ENCODE measurements at places on chromosomes 3 and 15. TPM values are rescaled to one million over a fixed set of nuclear protein-coding genes. Genes with fewer than 3 reads are reported as not detected.

The CNTN6 gene
- total RNA-seq: not detected

The PARP3 gene
- 27.1 TPM for total RNA-seq

The HAPLN3 gene
- 114 TPM for total RNA-seq

The TMCO5A gene
- not detected for total RNA-seq

The SAXO2 gene
- 1.2 TPM for total RNA-seq

The LRRIQ4 gene
- total RNA-seq: 0.22 TPM

The TMEM207 gene
- total RNA-seq: not detected

The PIK3CB gene
- 26.3 TPM for total RNA-seq

The SLC12A1 gene
- total RNA-seq: not detected

The ZBED2 gene
- total RNA-seq: 360 TPM

The LTF gene
- total RNA-seq: not detected

The ITIH1 gene
- total RNA-seq: not detected

The GOLGA6B gene
- not detected for total RNA-seq

The MASP1 gene
- not detected for total RNA-seq

- DNase-seq: no peak
Measured at GRCh38 chr3:194095464-194095863, 40.5 kb upstream of the HES1 start.

DNA sequence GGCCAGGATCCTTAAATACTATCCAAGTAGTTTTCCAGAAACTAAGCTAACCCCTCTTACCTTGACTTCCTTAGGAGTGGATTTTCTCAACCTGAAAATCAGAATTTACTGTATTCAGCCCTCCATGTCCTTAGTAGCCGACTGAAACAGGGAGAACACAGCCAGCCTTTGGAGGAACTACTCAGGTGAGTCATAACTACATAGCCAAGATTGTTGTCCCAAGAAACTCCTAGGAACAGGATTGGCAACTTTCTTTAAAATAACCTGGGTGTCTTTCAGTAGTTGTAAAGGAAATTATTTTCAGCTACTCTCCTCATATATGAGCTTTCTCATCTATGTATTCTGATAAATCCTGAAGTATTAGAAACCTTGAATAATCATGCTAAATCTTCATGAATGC, 22.3 kb downstream of the FANCD2OS start:
- DNase-seq: no peak

- no peak for DNase-seq
Measured at GRCh38 chr15:87287156-87287555, 969.4 kb downstream of the NTRK3 start.

- DNase-seq: no peak
Measured at GRCh38 chr15:74043425-74044266, 38.7 kb downstream of the GOLGA6A start.

GRCh38 chr15:74293021-74293810, 57.1 kb downstream of the CCDC33 start:
- DNase-seq: no peak

GRCh38 chr3:196124608-196125007, 42.7 kb upstream of the TFRC start:
- DNase-seq: no peak

DNA sequence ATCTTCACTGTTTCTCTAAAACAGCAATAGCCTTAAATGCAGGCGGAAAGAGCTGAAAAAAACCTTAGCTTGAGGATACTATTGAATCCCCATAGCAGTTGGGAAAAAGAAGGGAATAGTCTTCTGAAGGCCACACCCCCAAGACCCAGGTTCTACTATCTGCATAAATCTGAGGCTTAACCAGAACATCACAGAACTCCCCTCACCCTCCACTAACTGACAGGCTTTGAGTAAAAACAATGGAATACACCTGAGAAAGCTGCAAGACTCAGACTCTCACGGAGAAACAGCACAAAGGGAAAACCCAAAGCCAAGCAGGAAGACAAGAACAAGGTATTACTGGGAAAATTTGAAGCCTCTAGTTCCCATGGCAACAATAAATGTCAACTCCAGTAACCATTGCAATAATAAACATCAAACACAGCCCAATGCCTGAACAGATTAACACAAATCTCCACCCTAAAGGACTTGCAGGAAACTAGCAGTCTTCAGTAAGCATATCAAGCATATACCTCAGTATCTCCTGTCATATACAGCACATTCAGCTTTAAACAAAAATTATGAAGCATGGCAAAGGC, 56.4 kb downstream of the TMCC1 start:
- no peak for DNase-seq

GRCh38 chr3:66789580-66790237, 208.4 kb upstream of the KBTBD8 start:
- no peak for DNase-seq

DNA sequence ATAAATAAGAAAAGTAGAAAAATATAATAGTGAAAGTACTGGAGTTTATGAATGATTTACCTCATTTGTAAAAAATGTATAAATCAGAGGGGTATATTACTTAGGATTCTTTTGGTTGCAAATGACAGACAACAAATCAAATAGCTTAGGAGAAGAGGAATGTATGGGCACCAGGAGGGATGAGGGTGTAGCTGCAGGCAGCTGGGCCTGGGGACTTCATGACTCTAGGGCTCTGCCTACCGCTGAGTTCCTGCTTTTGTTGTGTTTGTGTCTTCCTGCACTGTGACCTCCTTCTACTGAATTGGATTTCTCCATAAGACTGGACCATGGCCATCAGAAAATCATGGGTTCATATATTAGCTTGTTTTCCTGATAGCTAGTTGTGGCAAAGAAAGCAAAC, 27.9 kb upstream of the PDE8A start:
- no peak for DNase-seq

DNA sequence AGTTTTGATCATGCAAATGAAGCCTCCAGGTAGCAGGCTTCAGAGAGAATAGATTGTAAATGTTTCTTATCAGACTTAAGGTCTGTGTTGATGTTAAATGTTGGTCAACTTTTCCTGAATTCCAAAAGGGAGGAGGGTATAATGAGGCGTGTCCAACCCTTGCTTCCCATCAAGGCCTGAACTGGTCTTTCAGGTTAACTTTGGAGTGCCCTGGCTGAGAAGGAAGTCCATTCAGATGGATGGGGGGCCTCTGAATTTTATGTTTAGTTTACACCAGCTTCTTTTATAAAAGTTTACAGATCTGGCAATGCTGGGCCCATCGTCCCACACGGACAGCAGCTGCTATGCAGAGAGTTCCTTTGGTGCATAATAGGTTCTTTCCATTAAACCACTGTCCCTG, 8.9 kb downstream of the CCDC13 start:
- no peak for DNase-seq

DNA sequence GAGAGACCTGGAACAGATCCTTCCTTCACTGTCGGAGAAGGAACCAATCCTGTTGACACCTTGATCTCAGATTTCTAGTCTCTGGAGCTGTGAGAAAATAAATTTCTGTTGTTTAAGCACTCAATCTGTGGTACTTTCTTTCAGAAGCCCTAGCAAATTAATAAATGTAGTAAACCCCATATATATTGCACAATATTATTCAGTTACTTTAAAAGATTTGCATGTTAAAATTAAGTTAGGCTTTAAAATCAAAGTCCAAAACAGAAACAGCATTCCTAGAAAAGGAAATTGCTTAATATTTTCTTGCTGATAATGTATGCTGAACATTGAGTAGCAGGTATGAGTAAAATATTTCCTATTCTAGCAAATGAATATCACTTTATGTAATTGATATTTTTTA, 113.2 kb downstream of the LEKR1 start:
- no peak for DNase-seq

GRCh38 chr3:33438881-33439545, 1.2 kb downstream of the UBP1 start:
- no peak for DNase-seq

- no peak for DNase-seq
Measured at GRCh38 chr15:27951191-27951890, 147.8 kb downstream of the OCA2 start.

GRCh38 chr3:141462176-141462859, 24.5 kb upstream of the RASA2 start:
- no peak for DNase-seq

DNA sequence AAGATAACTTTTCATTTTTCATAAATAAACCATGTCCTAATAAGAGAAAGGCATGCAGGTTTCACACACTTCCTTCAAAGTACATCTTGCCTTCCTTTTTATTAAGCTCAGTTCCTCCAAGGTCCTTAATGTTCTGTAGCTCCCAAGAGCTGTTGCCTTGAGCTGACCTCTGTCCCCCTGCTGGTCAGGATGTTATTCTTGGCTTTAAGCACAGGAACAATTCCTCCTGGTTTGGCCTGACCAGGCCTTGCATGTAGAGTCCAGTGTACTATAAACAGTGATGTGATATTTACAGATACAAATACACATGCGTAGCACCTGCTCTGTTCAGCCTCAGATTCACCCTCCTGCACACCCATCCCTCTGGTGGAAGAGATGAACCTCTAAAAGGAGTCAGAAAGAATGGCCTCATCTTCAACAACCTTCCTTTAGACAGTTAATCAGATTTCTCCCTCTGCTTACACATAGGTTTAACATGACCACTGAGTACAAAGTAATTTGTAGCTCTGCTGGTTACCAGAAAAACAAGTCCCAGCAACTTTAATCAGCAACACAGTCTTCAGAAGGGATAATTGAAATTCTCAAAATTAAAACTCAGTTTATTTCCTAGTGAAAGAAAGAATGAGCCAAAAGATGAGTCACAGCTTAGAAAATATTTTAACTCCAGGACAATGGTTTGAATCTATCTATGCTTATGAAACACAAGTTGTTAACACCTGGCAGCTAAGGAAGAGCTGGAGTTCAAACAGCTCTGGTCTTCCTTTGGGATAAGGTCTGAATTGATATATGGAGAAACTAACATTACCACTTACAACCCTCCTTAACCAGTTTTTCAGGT, 46.5 kb downstream of the PTPN9 start:
- peak; percentile 4 for DNase-seq

- peak; percentile 55 for DNase-seq
Measured at GRCh38 chr3:17894434-17895060, 152.1 kb upstream of the TBC1D5 start.

- DNase-seq: no peak
Measured at GRCh38 chr15:69780374-69780773, 317.3 kb downstream of the TLE3 start.

GRCh38 chr15:78104566-78105475, 12.5 kb downstream of the SH2D7 start:
- no peak for DNase-seq

DNA sequence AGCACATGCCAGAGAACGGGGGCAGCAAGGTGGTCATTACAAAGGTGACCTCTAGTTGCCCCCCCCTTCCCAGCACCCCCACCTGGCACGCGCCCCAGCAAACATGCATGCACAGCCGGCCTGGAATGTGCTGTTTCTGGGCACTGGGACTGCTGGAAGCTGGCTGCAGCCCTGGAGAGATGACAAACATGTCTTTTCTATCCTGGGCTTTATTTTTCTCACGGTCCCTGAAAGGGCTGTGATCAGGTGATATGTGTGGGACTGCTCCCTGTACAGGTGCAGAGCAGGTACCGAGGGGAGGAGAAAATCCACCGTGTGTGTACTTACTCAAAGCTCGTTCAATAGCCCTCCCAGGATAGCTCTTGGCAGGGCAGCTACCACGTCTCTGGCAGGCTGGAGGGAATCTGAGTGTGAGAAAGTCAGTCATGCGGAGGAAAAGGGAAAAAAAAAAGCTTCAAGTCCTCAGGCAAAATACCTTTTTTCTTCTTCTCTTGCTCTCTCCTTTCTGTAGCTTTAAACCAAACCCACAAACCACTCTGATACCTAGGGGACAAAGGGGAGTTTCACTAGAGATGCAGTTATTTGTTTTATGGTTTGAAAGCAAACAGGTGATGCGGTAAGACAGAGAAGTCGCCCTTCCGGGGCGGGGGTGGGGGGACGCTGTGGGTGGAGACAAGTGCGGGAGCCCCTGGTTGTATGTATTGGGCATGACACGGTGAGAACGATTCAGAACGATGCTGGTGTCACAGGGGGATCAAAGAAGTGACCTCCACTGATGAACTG, 5.0 kb upstream of the HES1 start:
- DNase-seq: peak; percentile 13

- no peak for DNase-seq
Measured at GRCh38 chr3:52973806-52974205, 72.1 kb downstream of the SFMBT1 start.

DNA sequence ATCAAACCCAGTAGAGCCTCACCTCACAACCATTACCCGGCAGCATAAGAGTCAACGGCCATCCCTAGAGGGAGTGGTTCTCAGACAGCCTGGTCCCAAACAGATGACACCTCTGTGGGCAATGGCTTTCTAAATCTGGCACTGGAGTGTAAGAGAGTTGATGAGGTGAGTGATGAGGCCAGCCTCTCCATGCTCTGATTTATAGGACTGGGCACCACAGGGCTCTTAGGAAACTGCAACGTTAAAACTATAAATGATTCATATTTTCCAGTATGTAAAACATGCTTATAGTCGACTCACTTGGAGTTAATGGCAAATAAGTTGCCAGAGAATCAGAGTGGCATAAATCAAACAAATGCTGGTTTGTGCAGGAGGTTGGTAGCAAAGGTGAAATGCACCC, 187.7 kb downstream of the GREM1 start:
- no peak for DNase-seq

DNA sequence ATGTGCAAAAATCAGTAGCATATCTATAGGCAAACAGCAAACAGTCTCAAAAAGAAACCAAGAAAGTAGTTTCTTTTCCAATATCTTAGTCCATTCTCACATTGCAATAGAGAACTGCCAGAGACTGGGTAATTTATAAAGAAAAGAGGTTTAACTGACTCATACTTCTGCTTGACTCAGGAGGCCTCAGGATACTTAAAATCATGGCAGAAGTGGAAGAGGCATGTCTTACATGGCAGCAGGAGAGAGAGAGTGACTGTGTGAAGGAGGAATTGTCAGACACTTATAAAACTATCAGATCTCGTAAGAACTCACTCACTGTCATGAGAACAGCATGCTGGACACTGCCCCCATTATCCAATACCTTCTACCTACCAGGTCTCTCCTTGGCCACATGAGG, 327.9 kb upstream of the EPHA3 start:
- DNase-seq: no peak

DNA sequence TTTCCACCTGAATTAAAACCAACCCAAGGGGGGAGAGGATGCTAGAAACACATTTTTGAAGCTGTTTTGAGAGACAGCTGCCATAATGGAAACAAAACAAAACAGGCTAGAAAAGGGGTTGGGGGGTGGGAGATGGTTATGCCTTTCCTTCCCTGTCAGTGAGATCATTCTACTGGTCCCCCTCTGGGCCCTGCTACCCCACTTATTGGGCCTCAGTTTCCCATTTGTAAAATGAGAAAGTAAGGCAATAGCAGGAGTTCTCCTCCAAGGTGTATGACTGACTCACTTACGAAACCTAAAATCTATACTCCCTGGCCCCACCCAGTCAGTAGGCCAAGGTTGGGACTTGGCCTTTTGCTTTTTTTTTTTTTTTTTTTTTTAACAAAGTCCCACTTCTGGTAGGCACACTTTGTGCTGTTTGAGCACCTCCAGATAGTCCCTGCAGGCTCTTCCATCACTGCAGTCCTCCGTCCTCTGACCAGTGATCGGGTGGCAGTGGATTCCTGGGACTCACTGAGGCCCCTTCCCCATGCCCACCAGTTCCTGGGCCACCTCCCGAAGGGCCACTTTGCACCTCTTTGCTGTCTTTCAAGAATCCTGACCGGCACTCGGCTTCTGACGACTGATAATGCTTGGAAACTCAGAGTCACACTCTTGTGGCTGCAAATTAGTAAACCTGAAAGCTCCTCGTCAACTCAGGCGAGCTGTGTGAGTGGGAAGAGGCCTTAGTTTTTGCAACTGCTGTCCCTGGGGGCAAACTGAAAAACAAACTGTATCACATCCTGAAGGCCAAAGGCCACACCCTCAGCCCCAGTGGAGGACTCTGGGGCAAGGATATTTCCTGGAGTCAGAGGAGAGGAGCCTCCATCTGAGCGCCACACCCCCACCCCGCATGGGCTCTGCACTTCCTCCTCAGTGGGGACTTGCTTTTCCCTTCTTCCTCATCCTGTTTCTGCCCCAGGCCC, 6.7 kb upstream of the PSTPIP1 start:
- peak; percentile 86 for DNase-seq

Measured in activated T-cell treated with anti-CD3 and anti-CD28 coated beads, Interleukin-2, amount 50 U/mL, for 72 hours (primary cell).